ENCODE measurements at places on chromosomes 12 and 14. TPM values are rescaled to one million over a fixed set of nuclear protein-coding genes. Genes with fewer than 3 reads are reported as not detected.

The KRT83 gene
- total RNA-seq, result not detected

The CLEC4E gene
- not detected for total RNA-seq

The P3H3 gene
- total RNA-seq, result 0.22 TPM

The EID3 gene
- total RNA-seq, result 9.4 TPM

The CCDC197 gene
- not detected for total RNA-seq

The SLC7A8 gene
- 1.1 TPM for total RNA-seq

The KLRD1 gene
- 0.92 TPM for total RNA-seq

The AICDA gene
- total RNA-seq, result 0.94 TPM

The PTPRO gene
- total RNA-seq, result 17.8 TPM

The SDS gene
- not detected for total RNA-seq

The IFI27 gene
- 0.27 TPM for total RNA-seq

The CFAP54 gene
- total RNA-seq, result 0.24 TPM

The SERPINA12 gene
- not detected for total RNA-seq

The GRIN2B gene
- total RNA-seq, result not detected

The ZC3H14 gene
- total RNA-seq, result 48.0 TPM

The GPR68 gene
- 0.53 TPM for total RNA-seq

The SIX4 gene
- total RNA-seq, result not detected

The LHX5 gene
- total RNA-seq, result not detected

The TEX22 gene
- total RNA-seq, result 8.4 TPM

The RXYLT1 gene
- 16.2 TPM for total RNA-seq

The OR4Q3 gene
- total RNA-seq, result not detected

The TAS2R46 gene
- total RNA-seq, result 2.1 TPM

The ASCL1 gene
- not detected for total RNA-seq

The CCDC198 gene
- not detected for total RNA-seq

Data from B cell (primary cell).